ENCODE measurements at places on chromosomes 1 and 21. TPM values are rescaled to one million over a fixed set of nuclear protein-coding genes. Genes with fewer than 3 reads are reported as not detected.

- H3K27me3 ChIP-seq = no peaks in the 10 kb centered on the region
- peak; percentile 79 for DNase-seq
- H3K4me3 ChIP-seq = no peak overlapping the region
- peak overlapping the region; percentile 53 for H3K27ac ChIP-seq
Measured at GRCh38 chr1:42173155-42173933, 8.8 kb upstream of the GUCA2A start.

The CR2 gene
- 0.92 TPM for total RNA-seq

DNA sequence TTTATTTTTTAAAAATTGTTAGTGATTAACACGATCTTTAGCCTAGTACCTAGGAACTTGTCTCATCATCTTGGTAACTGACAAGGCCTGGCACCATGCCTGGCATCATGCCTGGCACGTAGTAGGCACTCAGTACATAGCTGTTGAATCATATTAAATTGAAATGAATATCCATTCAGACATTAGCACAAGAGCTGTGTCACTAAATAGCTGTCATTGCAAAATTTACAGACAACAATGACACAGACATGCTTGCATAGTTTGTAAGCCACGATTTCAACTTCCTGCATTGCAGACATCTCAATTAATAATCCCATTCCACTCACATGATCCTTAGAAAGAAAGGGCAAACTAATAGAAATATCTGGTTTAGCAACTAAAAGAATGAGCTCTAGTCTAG lies 15.4 kb upstream of the PHACTR4 start:
- no peaks in the 10 kb centered on the region for H3K27me3 ChIP-seq
- no peak overlapping the region for H3K4me3 ChIP-seq
- peaks cover 3% of the 10 kb centered on the region for H3K4me1 ChIP-seq
- DNase-seq = no peak
- no peak overlapping the region for H3K27ac ChIP-seq

GRCh38 chr21:21968810-21969209 lies 970.6 kb downstream of the NCAM2 start:
- H3K4me1 ChIP-seq = no peaks in the 10 kb centered on the region
- H3K36me3 ChIP-seq = no peaks in the 10 kb centered on the region
- H3K27ac ChIP-seq = no peak overlapping the region
- H3K27me3 ChIP-seq = no peaks in the 10 kb centered on the region

DNA sequence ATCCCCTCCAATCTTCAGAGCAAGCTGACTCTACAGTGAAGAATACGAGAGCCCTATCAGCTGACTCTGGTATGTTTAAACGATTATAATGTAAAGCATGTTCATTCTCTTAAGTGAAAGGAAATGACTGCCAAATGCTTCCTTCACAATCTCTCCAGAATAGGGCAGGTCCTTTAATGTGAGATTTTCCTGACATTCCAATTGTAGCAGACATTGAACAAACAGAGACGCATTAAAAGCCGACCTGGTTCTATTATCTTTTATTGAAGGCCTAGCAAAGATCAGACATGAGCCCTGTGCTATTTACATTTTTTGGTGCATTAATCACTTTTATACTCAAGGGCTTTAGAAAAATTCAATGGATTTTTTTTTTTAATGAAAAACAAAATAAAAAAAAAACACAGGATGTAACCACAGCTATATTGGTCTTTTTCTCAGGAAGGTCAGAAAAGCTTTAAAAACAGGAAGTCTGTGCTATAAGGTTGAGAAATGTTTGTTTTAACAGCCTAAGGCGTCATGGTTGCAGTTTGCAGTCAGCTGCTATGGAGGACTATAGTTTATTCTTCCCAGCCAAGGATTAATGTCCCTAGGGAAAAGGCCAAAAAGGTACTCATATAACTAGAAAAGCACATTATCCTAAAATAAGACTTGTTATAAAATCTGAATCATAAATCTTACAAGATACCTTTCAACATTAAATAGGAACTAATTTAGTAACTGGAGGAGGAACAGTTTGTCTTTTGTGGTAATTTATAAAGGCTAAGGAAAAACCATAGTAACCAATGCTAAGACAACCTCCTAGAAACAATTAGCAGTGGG lies 104.8 kb downstream of the RERE start:
- no peak for DNase-seq
- H3K4me1 ChIP-seq = peaks cover 12% of the 10 kb centered on the region
- H3K4me3 ChIP-seq = no peak overlapping the region
- H3K27ac ChIP-seq = peak overlapping the region; percentile 56
- H3K36me3 ChIP-seq = no peaks in the 10 kb centered on the region

The RAB25 gene
- 36.7 TPM for total RNA-seq

The TMEM61 gene
- total RNA-seq = 0.89 TPM

GRCh38 chr1:9280015-9280860 lies 12.5 kb upstream of the SPSB1 start:
- H3K36me3 ChIP-seq = no peaks in the 10 kb centered on the region
- peaks cover 8% of the 10 kb centered on the region for H3K27me3 ChIP-seq
- H3K4me1 ChIP-seq = peaks cover 8% of the 10 kb centered on the region
- no peak overlapping the region for H3K4me3 ChIP-seq
- H3K27ac ChIP-seq = no peak overlapping the region
- peak; percentile 55 for DNase-seq

- H3K27ac ChIP-seq = no peak overlapping the region
- no peaks in the 10 kb centered on the region for H3K27me3 ChIP-seq
- H3K4me3 ChIP-seq = no peak overlapping the region
- DNase-seq = no peak
- no peaks in the 10 kb centered on the region for H3K36me3 ChIP-seq
Measured at GRCh38 chr21:21101911-21102310, 103.7 kb downstream of the NCAM2 start.

- no peak overlapping the region for H3K4me3 ChIP-seq
- H3K27ac ChIP-seq = no peak overlapping the region
- peaks cover 17% of the 10 kb centered on the region for H3K36me3 ChIP-seq
- no peaks in the 10 kb centered on the region for H3K4me1 ChIP-seq
- no peak for DNase-seq
Measured at GRCh38 chr1:71054281-71054731, 6.7 kb upstream of the PTGER3 start.

- peak within 1 kb of the TSS; percentile 83 for H3K27ac ChIP-seq
- H3K27me3 ChIP-seq = no peaks in the 10 kb centered on the region
- peak; percentile 95 for DNase-seq
- peak within 1 kb of the TSS; percentile 84 for H3K4me3 ChIP-seq
Measured at GRCh38 chr1:206507284-206508129, at the start of gene RASSF5. Gene RASSF5, plus strand, starts transcription at chr1:206507531. Its CDS starts 72 bp downstream, at chr1:206507603.

DNA sequence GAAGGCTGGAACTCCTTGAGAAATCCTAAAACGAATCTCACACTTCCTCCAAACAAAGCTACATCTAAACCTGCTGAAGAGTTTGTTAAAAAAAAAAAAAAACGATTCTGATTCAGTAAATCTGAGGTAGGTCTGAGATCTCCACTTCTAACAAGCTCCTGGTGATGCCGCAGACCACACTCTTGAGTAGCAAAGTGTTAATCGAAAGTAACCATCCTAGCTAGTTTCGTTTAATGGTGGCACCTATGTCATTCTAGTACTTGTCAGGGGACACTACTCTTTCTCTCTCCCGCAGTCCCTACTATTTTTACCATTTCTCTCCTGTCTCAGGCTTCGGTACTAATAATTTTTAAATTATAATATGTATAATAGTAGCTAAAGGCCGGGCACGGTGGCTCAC lies 2.1 kb downstream of the CLCC1 start:
- no peak overlapping the region for H3K27ac ChIP-seq
- H3K36me3 ChIP-seq = peaks cover 4% of the 10 kb centered on the region
- no peaks in the 10 kb centered on the region for H3K27me3 ChIP-seq
- no peak for DNase-seq

The S100A5 gene
- not detected for total RNA-seq

The ZYG11A gene
- total RNA-seq = 0.18 TPM

GRCh38 chr1:162385702-162386101 lies 4.2 kb downstream of the C1orf226 start:
- H3K27ac ChIP-seq = no peak overlapping the region
- H3K36me3 ChIP-seq = no peaks in the 10 kb centered on the region
- DNase-seq = no peak
- H3K4me1 ChIP-seq = no peaks in the 10 kb centered on the region
- H3K4me3 ChIP-seq = no peak overlapping the region
- no peaks in the 10 kb centered on the region for H3K27me3 ChIP-seq

- H3K36me3 ChIP-seq = no peaks in the 10 kb centered on the region
- H3K27me3 ChIP-seq = no peaks in the 10 kb centered on the region
- no peaks in the 10 kb centered on the region for H3K4me1 ChIP-seq
- H3K27ac ChIP-seq = no peak overlapping the region
- no peak overlapping the region for H3K4me3 ChIP-seq
Measured at GRCh38 chr1:57711326-57711725, 287.5 kb upstream of the DAB1 start.

The KCNH1 gene
- 3.2 TPM for total RNA-seq

The TMEM125 gene
- total RNA-seq = 9.7 TPM

The AGO4 gene
- total RNA-seq = 24.6 TPM

DNA sequence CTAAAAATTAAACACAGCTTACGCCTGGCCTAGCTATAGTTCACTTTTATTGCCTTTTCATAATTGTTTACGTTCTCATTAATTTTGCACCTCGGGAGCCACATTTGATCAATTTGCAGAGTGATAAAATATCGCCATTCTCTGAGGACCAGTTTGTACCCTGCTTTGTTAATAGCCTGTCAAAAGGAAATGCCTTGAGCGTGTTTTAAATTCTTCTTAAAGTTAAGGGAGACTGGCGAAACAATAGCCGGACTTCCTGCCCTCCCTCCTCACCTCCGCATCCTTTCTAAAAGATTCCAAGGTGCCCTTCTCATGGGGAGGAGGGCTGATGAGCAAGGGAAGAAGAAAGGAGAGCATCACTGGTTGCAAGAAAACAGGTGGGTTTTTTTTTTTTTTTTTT lies 271.6 kb downstream of the KCNJ6 start:
- H3K27ac ChIP-seq = no peak overlapping the region
- H3K4me3 ChIP-seq = no peak overlapping the region
- no peaks in the 10 kb centered on the region for H3K36me3 ChIP-seq
- DNase-seq = no peak

DNA sequence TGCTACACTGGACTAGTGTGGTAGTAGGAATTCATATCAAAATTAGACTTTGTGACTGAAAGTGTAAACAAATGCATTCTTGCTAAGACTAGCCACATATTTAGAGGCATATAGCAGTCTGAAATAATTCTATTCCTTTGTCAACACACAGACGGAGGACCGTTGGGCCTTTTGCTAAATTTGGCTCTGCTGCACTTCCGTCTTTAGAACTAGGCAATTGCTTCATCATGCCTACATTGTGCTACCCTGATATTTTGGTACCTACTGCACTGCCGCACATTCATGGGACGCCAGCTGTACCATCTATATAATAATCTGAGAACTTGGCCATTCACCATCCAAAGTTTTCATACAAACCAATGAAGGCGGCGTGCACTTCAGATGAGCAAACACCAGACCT lies 346.8 kb downstream of the KIF26B start:
- H3K27ac ChIP-seq = no peak overlapping the region
- no peaks in the 10 kb centered on the region for H3K36me3 ChIP-seq
- no peak for DNase-seq
- no peak overlapping the region for H3K4me3 ChIP-seq
- H3K27me3 ChIP-seq = no peaks in the 10 kb centered on the region

DNA sequence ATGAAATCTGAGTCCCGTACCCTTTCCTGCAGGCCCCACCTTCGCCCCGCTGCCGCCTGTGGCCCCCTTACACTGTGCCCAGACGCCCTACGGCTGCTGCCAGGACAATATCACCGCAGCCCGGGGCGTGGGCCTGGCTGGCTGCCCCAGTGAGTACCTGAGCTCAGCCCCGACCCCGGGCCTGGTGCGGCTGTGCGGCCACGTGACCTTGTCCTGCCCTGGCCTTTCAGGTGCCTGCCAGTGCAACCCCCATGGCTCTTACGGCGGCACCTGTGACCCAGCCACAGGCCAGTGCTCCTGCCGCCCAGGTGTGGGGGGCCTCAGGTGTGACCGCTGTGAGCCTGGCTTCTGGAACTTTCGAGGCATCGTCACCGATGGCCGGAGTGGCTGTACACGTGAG lies 25.2 kb downstream of the AGRN start:
- H3K27me3 ChIP-seq = peaks cover 3% of the 10 kb centered on the region
- peaks cover 5% of the 10 kb centered on the region for H3K4me1 ChIP-seq
- peaks cover 62% of the 10 kb centered on the region for H3K36me3 ChIP-seq
- no peak overlapping the region for H3K4me3 ChIP-seq

- no peak overlapping the region for H3K4me3 ChIP-seq
- no peaks in the 10 kb centered on the region for H3K27me3 ChIP-seq
- no peaks in the 10 kb centered on the region for H3K36me3 ChIP-seq
- H3K27ac ChIP-seq = no peak overlapping the region
Measured at GRCh38 chr1:2276803-2277580, 48.9 kb downstream of the SKI start.

- no peak overlapping the region for H3K4me3 ChIP-seq
- no peaks in the 10 kb centered on the region for H3K27me3 ChIP-seq
- peak; percentile 96 for DNase-seq
- no peaks in the 10 kb centered on the region for H3K36me3 ChIP-seq
- peaks cover 18% of the 10 kb centered on the region for H3K4me1 ChIP-seq
- peak overlapping the region; percentile 80 for H3K27ac ChIP-seq
Measured at GRCh38 chr1:202023001-202023433, 12.6 kb downstream of the ELF3 start.

DNA sequence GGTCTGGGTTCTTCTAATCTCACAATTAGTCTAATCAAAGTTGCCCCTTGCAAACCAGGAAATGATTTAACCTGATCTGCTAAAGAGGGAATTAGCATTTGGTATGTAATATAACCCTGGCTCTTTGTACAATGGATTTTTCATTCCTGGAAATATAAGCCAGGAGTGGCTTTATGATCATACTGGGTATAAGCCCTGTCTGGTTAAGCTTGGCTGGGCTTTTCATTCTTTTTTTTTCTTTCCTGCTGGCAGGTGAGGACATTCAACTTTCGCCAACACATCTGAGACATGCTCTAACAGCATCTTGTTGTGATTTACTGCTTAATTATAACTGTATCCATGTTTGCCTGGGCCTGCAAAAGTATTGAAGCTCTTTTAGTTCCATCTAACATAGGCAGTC lies 20.4 kb upstream of the SDE2 start:
- H3K27ac ChIP-seq = no peak overlapping the region
- H3K27me3 ChIP-seq = no peaks in the 10 kb centered on the region
- DNase-seq = no peak

The CALML6 gene
- not detected for total RNA-seq

The ATP6V1G3 gene
- not detected for total RNA-seq

The TMEM51 gene
- 16.5 TPM for total RNA-seq

DNA sequence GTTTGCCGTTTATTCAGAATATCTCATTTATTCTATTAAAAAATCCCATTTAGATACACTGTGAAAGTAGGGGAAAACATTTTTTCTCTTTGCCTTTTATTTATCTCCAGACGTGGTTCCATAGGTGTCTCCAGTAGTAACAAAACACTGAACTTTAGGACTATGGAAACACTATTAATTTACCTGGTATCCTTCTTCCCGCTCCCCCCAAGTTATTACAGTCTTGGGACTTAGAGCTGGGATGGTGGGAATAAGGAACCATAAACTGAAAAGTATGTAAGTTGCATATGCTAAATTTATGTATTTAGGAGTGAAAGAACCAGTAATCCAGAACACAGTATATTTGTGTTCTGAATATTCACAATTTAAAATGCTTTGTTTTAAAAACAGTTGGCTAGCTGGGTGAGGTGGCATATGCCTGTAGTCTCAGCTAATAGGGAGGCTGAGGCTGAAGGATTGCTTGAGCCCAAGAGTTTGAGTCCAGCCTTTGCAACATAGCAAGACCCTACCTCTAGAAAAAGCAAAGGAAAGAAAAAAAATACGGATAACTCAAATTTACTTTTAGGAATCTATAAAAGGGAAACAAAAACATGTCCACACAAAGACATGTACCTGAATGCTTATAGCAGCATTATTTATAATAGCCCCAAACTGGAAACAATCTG lies 3.1 kb downstream of the DNAJB4 start:
- H3K4me1 ChIP-seq = peaks cover 5% of the 10 kb centered on the region
- no peaks in the 10 kb centered on the region for H3K27me3 ChIP-seq
- H3K4me3 ChIP-seq = peak overlapping the region; percentile 53
- H3K27ac ChIP-seq = no peak overlapping the region
- no peak for DNase-seq
